ENCODE measurements at places on chromosomes 1 and 21. TPM values are rescaled to one million over a fixed set of nuclear protein-coding genes. Genes with fewer than 3 reads are reported as not detected.

MROH7 gene
- total RNA-seq, result 1.9 TPM

CA6 gene
- total RNA-seq, result 0.90 TPM

TAS1R3 gene
- 1.8 TPM for total RNA-seq

B4GALT2 gene
- 16.2 TPM for total RNA-seq

- no peaks in the 10 kb centered on the region for H3K36me3 ChIP-seq
- H3K27ac ChIP-seq, result no peak overlapping the region
- no peak for DNase-seq
- H3K27me3 ChIP-seq, result no peaks in the 10 kb centered on the region
- H3K4me1 ChIP-seq, result no peaks in the 10 kb centered on the region
- H3K4me3 ChIP-seq, result no peak overlapping the region
These were observed 13.1 kb upstream of the ZRANB2 start for GRCh38 chr1:71093938-71094337.

DNA sequence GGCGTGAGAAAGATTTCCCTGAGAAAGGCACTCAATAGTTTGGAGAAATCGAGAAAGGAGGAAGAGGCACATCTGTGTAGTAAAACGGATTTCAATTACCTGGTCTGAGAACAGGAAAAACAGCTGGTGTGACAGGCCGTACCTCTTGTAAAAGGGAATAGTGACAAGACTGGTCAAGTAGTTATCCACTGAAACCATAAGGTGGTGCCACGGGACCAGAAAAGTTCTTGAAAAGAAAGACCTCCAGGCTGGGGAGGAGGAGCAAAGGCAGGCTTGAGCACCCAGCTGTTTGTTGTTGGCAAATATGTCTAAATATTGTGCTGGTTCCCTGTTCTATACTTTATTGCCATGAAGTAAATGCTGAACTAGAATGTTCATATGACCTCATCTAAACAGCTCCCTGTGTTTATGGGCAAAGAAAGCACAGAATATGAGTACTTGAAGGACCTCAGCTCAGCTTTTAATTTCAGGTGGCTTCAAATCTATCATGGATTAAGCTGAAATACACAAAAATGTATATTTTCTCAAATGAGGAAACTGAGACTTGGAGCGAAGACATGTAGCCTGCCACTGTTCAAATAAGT is 4.0 kb downstream of the HAO2 start:
- H3K27ac ChIP-seq, result no peak overlapping the region
- no peaks in the 10 kb centered on the region for H3K36me3 ChIP-seq
- no peak for DNase-seq
- no peak overlapping the region for H3K4me3 ChIP-seq
- H3K27me3 ChIP-seq, result no peaks in the 10 kb centered on the region

DNA sequence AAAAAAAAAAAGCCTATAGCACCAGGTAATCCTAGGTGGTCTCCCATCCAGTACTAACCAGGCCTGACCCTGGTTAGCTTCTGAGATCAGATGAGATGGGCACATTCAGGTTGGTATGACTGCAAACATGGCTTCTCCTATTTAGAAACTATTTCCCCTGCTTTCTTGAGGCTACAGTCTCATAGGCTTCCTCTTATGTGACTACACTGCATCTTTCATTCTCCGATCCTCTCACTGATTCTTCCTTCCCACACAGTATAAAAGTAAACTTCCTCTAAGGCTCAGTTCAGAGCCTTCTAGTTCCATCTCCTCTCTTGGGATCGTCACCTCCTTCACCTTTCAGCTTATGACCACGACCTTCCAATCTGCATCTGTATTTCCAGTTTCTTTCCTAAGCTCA is 30.4 kb upstream of the RNF2 start:
- no peaks in the 10 kb centered on the region for H3K36me3 ChIP-seq
- H3K27ac ChIP-seq, result no peak overlapping the region
- DNase-seq, result no peak
- no peaks in the 10 kb centered on the region for H3K27me3 ChIP-seq

DNA sequence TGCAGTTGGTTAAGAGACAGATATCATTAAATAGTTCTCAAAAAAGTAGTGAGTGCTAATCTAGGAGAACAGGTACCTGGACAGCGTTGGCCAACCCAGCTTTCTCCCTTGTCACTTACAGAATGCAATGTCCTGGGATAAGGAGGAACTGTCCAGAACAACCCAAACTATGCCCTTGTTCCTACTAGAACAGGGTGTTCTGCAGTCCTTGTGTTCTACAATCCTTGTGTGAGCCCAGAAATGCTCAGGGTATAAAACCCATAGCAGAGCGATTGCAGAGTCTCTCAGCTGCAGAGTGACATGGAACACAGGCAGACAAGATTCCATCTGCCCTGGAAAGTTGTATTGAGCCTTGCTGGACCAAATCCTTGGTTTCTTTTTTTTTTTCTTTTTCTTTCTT is 83.5 kb upstream of the VANGL1 start:
- no peaks in the 10 kb centered on the region for H3K36me3 ChIP-seq
- H3K27me3 ChIP-seq, result no peaks in the 10 kb centered on the region
- no peaks in the 10 kb centered on the region for H3K4me1 ChIP-seq
- no peak for DNase-seq
- no peak overlapping the region for H3K4me3 ChIP-seq
- no peak overlapping the region for H3K27ac ChIP-seq

DNA sequence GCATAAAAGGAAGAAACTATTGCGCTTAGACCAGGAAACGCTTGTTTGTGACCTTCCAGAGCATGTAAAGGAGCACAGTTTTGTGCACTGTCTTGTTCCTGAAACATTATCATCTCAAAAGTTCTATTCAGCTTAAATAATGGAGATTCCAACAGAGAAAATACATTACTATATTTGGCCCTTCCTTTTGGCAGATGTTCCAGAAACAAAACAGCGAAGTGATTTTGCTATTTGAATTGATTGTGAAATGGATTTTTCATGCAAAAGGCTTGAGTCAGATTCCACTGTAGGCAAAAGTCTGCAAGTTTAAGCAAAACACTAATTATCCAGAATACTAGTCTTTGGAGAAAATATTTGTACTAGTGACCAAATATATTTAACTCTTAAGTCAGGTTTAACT is 80.3 kb upstream of the PTBP2 start:
- DNase-seq, result no peak
- no peaks in the 10 kb centered on the region for H3K36me3 ChIP-seq
- no peak overlapping the region for H3K27ac ChIP-seq
- H3K27me3 ChIP-seq, result no peaks in the 10 kb centered on the region
- no peaks in the 10 kb centered on the region for H3K4me1 ChIP-seq

Measured in naive thymus-derived CD4-positive, alpha-beta T cell (primary cell).